Stimulated activated CD4-positive, alpha-beta T cell treated with anti-CD3 and anti-CD28 coated beads, Interleukin-12 subunit alpha, Interleukin-12 subunit beta, amount 100 ng/mL, for 24 hours (primary cell): ENCODE measurements at places on chromosomes 5 and 9.

GRCh38 chr9:6833518-6834192, 75.9 kb downstream of the KDM4C start:
- no peak for DNase-seq

DNA sequence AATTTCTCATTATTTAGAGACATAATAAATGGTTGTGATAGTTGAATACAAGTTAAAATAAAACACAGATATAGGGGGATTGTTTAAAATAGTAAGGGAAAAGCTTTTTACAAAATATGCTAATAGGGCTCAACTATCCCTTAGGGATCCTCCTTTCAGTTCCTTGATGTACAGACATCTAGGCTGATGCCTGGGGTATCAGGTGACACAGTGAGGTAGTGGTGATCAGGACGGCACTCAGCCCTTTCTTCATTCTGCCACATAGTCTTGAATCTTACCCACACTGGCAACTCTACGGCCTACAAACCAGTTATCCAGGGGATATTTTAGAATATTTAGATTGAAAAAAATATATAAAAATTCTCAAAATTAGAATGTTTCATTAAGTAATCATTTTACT, 12.5 kb upstream of the SLC35D2 start:
- DNase-seq: no peak

DNA sequence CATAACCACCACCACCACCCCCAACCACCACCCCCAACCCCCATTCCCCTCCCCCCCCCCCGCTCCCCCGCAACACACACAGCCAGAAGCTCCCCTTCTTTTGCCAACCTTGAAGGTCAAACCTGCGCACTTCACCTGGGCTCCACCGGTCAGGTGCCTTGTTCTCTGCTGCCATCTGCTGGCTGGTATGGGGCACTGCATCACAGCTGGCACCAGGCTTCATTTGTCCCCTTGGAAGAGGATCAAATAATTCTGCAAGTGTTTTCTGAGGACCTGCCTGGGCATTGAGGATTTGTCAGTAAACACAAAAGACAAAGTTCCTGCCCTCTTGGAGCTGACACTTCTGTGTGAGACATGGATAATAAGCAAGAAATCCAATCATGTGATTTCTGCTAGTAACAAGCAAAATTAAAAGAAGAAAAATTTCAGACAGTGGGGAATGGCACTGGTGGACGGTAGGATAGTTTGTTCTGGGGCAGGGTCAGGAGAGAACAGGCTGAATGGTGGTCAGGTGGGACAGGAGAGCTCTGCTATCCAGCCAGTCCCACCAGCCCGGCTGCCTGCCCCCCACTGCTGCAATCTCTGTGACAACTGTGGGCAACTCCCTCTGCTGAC, 55.6 kb upstream of the LMX1B start:
- DNase-seq: peak; percentile 41

DNA sequence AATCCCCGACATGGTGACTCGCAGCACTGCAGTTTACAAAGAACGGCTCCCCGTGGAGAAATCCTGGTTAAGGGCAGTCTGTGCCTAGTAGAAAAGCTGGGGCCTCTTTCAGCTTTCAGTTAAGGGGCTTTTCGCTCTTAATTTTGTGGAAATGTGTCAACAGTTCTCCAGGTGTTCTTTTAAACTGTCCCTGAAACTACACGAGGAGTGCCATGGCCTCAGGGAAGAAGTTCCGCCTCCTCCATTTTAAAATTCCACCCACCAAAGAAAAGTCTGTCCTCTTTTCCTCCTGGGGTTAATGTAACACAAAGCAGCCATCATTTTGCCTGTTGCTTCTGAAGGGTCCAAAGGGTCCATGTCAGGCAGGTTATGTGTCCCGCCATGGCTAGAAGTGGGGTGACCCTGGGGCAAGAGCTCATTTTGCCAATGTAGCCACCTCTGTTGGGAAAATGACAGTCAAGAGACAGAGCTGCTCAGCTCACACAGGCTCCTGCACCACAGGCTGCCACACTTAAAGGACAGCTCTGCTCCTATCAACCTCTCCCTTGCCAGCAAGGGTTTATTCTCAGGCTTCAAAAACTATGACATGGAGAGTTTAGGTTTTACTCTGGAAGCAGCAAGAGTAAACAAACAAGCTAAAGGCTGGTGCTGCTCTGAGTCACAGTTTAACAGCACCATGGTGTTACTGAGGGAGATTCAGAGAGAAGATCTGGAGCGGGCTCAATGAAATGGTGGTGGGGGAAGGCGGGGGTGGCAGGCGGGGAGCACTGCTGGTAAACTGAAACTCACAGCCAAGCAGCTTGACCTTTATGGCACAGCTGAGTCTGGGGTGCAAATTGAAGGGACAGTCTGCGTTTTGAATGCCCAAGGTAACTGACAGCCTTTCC, 3.2 kb downstream of the WHRN start:
- DNase-seq: no peak

DNA sequence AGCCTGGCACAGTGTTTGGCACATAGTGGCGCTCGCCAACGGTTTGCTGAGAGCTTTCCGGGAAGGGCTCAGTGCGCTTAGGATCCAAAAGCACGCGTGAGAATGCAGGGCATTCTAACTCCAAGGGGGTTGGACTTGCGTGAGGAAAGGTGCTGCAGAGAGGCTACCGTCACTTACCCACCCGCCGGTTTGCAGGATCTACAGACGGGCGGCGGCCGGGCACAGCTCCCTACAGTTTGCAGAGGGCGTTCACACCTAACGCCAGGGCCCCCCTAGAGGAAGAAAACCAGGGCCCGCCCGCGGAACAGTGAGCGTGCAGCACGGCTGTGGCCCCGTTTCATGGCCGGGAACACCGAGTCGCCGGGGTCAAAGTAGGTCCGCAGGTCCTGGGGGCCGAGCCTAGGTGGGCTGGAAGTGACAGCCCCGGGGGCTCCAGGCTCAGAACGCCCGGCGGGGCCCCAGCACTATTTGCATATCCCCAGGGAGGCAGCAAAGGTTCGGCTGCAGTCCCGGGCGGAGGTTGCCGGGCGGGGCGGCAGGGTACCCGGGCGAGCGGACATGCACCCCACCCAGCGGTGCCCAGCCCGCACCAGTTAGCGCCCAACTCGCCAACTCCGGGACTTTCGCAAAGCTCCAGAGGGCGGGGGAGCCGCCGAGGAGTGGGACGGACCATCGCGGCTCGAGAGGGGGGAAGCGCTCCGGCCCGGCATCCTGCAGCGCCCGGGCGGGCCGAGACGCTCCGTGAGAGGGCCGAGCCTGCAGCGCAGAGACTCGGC, 526 bp upstream of the GALNT10 start:
- peak; percentile 63 for DNase-seq

- DNase-seq: no peak
Measured at GRCh38 chr5:175548626-175549311, 70.4 kb downstream of the SFXN1 start.

GRCh38 chr9:16385590-16385989, 484.9 kb downstream of the BNC2 start:
- DNase-seq: no peak

DNA sequence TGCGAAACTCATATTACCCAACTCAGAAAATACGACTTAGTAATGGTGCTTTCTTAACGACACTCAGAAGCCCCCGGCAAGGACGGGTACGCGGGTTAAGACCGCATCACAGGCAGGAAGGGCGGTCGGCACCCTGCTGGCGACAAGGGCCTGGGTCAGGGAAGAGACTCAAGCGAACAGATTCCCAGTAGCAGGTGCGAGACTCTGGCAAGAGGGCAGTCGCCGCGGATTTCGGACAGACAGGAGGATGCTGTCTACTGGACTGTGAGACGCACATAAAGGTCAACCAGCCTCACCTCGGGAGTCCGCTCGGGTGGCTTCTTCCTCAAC, 398 bp downstream of the RAPGEF6 start:
- DNase-seq: no peak

GRCh38 chr5:79510638-79511037, 3.3 kb downstream of the HOMER1 start:
- DNase-seq: no peak

GRCh38 chr5:2841208-2841607, 89.7 kb upstream of the IRX2 start:
- no peak for DNase-seq

DNA sequence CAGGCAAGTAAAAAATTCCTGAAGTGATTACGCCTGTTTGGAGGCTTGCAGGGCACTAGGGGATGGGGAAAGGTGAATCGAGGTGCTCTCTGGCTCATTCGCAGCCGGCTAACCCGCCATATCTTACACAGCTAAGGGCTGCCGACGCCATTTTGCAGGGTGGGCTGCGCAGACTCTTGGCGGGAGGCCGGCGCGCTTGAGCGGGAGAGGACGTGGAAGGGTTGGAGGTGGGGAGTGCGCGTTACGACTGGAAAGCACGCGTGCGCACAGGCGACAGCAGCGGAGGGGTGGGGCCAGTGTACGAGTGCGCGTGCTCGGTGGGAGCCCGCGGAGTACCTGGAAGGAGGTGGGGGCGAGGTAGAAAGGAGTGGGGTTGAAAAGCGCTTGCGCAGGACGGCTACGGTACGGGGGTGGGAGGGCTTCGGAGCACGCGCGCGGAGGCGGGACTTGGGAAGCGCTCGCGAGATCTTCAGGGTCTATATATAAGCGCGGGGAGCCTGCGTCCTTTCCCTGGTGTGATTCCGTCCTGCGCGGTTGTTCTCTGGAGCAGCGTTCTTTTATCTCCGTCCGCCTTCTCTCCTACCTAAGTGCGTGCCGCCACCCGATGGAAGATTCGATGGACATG, at the start of gene NPM1:
NPM1 (plus strand) TSS at position 505 of the 625 bp plus-strand sequence; CDS start at position 605, 100 bp downstream.
- DNase-seq: peak; percentile 95

DNA sequence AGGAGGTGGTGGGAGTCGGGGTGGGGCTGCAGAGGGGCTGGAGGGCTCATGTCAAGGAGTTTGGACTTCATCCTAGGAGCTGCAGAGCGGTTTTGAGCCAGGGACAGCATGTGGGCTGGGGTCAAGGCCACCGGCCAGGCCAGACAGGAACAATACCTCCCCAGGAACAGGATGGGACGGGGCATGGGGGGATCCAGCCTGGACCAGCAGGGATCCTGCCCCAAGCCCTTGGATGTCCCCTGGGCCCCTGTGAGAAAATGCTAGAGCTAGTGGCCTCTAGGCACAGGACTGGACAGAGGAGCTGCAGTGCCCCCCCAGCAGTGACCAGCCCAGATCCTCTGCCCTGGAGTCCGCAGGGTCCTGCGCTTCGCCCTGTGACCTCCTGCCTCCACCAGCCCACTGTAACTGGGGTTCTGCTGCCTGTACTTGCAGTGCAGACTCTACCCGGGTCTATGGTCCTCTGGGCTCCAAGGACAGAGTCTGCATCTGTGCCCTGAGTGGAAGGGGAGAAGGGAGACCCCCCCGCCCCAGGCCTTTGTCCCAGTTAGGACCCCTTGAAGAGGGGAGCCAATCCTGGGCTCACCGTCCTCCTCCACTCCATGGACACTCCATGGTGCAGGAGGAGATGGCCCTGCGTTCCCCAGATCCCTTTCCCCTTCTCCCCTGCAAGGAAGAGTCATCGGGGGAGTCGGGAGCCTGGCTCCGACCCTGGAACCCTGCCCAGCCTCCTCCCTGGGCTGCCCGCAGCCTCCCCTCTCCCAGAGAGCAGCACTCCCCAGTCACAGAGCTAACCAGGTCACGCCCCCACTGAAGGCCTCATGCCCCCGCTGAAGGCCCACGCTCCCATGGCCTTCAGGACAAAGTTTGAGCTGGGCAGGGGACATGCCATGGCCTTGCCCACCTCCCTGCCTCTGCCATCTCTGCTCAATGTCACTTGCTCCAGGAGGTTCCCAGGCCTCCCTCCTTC, 3.0 kb upstream of the MXD3 start:
- no peak for DNase-seq

DNA sequence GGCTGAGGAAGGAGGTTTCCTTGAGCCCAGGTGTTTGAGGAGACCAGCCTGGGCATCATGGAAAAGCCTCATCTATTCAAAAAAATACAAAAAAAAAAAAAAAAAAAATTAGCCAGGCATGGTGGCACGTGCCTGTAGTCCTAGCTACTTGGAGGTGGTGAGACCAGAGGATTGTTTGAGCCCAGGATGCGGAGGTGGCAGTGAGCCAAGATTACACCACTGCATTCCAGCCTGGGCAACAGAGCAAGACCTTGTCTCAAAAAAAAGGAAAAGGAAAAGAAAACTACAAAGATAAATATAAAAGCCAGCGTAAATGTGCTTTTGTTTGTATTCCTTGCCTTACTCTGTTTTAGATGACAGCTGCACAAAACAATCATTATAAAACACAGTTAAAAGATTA, 2249.2 kb upstream of the C9orf72 start:
- no peak for DNase-seq

GRCh38 chr5:125370461-125371205, 624.2 kb upstream of the ZNF608 start:
- DNase-seq: no peak

DNA sequence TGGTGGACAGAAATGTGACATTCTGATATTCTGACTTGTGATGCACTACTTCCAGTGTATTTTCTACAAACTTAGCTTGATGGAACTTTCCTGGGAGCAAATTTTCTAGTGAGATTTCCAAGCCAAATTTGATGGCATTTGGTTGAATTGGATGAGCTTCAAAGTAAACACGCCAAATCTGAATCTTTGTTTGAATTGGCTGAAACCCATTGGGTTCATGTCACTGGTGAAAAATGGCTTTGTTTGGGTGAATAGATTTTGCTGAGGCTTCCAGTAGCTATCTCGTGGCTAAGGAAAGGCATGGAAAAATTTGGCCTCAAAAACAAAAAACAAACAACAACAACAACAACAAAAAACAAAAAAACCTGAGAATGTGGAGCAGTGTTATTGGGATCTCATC, 271.1 kb upstream of the RPS23 start:
- no peak for DNase-seq

GRCh38 chr5:132675936-132676689, 2.3 kb downstream of the IL4 start:
- DNase-seq: no peak
